ENCODE measurements at places on chromosomes 11 and 22. TPM values are rescaled to one million over a fixed set of nuclear protein-coding genes. Genes with fewer than 3 reads are reported as not detected.

LMO2 gene
- not detected for total RNA-seq

MAPK8IP2 gene
- total RNA-seq: 0.12 TPM

DRD4 gene
- 0.26 TPM for total RNA-seq

SCT gene
- total RNA-seq: not detected

C11orf42 gene
- total RNA-seq: not detected

PVALB gene
- total RNA-seq: not detected

PAK1 gene
- total RNA-seq: 65.1 TPM

CCDC188 gene
- total RNA-seq: 0.14 TPM

BACE1 gene
- total RNA-seq: 0.72 TPM

MMP13 gene
- total RNA-seq: not detected

BDNF gene
- total RNA-seq: not detected

IRAG1 gene
- not detected for total RNA-seq

All from activated naive CD4-positive, alpha-beta T cell treated with anti-CD3 and anti-CD28 coated beads, Interleukin-2, amount 10 ng/mL, durations not matched to agents 5 hours and 36 hours (primary cell).